ENCODE measurements at places on chromosomes 11 and 22.

DNA sequence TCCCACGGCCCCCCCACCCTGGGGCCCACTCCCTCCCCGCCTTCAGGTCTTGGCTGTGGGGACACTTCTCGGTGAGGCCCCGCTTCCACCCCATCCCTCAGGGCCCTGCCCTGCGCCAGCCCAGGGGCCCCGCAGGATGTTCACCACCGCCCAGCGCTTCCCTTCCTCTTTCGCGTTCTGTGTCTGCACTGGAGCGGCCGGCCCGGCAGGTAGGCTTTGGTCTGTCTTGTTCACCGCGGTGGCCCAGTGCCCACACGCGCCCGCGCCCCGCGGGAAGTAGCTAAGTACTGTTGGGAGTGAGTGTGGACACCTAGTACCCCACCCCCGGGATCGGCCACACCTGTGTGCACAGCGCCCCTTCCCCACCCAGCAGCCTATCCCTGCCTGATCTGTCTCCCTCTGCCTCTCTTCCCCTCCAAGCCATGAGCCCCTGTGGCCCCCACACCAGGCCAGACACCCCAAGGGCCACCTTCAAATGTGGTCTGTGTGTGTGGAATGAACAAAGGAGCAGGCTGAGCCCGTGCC lies 85.4 kb downstream of the WNT7B start:
- no peak for DNase-seq

- DNase-seq = no peak
These were observed 5.8 kb upstream of the ATG16L2 start for GRCh38 chr11:72808331-72808798.

DNA sequence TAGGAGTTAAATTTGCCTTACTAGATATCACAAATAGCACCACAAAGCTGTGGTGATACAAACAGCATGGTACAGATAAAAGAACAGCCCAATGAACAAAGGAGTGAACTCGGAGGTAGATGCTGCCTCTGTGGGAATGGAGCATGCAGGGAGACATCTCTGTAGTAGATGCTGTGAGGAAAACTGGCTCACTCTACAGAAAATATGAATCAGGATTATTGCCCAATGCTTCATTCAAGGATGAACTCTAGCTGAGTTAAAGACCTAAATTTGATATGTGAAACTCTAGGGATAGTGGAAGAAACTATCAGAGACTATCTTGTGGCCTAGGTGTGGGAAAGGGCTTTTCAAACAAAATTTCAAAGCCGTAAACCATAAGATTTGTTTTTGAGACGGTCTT lies 15.3 kb upstream of the CAPN5 start:
- no peak for DNase-seq

GRCh38 chr11:79438631-79439409 lies 2.0 kb downstream of the TENM4 start:
- peak; percentile 60 for DNase-seq

- DNase-seq = peak; percentile 12
These were observed 440.1 kb upstream of the CCDC90B start for GRCh38 chr11:83726316-83726715.
